ENCODE measurements at places on chromosomes 1 and 21.

GRCh38 chr21:33237486-33237885, 7.7 kb downstream of the IFNAR2 start:
- DNase-seq = no peak

DNA sequence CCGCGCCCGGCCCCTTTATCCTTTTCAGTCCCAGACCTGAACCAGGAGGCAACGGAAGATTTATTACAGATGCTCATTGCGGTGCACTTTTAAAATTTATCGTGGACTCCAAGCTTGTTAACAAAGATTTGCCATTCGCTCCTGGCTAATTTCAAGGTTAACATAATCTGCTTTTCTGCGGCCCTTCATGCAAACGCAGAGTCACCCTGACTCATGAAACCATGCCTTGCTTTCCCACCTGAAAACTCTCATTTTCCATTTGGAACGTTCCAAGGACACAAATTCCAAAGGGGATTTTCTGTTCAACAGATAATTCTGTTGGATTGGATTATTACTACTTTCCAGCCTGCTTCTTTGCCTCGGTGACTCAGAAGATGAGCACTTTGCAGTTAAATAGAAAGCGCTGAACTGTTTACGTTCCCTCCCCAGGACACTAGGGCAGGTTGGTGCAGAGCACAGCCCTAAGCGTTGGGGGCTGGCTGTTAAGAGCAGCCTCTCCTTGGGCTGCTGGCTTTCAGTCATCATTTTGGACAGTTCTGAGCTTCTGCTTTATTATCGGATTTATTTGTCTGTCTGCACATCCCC, 51.1 kb downstream of the CD247 start:
- no peak for DNase-seq

- no peak for DNase-seq
These were observed 20.5 kb downstream of the KNCN start for GRCh38 chr1:46530791-46531409.

DNA sequence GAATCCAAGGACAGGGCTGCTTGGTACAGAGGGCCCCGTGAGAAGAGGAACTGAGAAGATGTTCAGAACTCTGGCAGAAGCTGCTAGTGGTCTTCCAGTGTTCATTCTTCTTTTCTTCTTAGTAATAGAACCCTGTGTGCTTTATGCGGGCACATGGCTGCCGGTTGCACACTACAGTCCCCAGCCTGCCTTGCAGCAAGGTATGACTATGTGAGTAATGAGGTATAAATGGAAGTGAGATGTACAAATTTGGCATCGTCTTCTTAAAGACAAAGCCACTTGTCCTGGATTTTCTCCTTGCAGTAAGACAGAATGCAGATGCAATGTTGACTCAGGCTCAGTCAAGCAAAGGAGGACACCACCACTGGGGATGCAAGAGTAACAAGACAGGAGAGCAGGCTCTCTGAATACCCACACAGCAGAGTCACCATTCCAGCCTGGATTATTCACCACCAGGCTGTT, 15.0 kb upstream of the ATP1B1 start:
- no peak for DNase-seq

GRCh38 chr1:97277891-97278654, 556.5 kb downstream of the PTBP2 start:
- DNase-seq = no peak

- DNase-seq = no peak
These were observed 85.2 kb upstream of the ZP4 start for GRCh38 chr1:237975903-237976302.

- no peak for DNase-seq
These were observed 72.2 kb downstream of the TDRD5 start for GRCh38 chr1:179663810-179664209.

GRCh38 chr1:29682919-29683295, 446.6 kb downstream of the PTPRU start:
- peak; percentile 42 for DNase-seq

- no peak for DNase-seq
These were observed 21.7 kb downstream of the ERI3 start for GRCh38 chr1:44333376-44333775.

- DNase-seq = no peak
These were observed 103.3 kb downstream of the DUSP10 start for GRCh38 chr1:221638595-221638994.

DNA sequence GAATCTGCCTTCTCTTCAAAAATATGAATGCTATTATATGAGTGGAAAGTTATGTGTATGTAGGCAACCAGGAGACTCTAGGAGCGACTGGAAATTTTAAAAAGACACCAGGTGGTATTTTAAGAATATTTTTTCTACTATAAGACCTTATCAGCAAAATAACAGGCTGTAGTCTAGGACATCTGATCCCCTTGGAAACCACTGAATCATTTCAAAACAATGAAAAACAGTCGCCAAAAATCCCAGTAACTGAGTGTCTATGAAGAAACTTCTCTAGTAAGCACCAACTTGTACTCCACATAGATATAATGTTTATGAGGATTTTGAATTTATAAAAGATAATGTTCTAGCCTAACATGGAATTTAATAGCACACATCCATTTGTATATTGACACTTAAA, 358.5 kb downstream of the GPATCH2 start:
- DNase-seq = no peak

DNA sequence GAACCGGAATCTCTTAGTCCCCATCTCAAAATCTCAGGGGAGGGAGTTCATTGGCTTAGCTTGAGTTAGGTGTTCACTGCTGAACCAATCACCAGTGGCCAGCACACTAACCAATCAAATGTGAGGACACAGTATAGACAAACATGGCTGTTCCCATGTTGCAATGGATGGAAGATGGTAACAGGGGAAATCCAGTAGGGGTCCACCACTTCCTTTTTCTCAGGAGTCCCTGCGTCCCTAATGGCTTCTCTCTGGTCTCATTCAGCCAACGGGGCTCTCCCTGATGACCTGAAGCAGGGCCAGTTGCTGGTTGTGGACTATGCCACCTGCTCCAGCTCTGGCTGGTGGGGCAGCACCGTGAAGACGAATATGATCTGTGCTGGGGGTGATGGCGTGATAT, 9.7 kb downstream of the CELA2B start:
- DNase-seq = no peak

- DNase-seq = no peak
These were observed 29.0 kb downstream of the SIM2 start for GRCh38 chr21:36727866-36728265.

DNA sequence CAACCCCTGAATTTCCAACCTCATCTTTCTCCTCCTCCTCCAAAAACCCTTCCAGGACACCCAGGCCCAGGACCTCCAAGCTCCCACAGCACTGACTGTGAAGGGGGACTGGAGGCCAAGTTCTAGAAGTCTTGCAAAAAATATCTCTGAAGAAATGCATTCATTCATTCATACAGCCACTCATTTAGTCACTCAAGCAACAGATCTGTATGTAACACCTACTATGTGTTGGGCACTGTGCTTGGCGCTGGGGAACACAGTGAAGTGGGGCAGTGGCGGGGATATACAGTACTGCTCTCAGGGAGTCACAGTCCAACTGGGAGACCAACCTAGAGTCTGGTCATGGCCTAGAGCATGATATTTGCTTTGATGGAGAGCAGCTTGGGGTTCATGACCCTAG, 15.3 kb upstream of the TNFRSF1B start:
- DNase-seq = no peak

DNA sequence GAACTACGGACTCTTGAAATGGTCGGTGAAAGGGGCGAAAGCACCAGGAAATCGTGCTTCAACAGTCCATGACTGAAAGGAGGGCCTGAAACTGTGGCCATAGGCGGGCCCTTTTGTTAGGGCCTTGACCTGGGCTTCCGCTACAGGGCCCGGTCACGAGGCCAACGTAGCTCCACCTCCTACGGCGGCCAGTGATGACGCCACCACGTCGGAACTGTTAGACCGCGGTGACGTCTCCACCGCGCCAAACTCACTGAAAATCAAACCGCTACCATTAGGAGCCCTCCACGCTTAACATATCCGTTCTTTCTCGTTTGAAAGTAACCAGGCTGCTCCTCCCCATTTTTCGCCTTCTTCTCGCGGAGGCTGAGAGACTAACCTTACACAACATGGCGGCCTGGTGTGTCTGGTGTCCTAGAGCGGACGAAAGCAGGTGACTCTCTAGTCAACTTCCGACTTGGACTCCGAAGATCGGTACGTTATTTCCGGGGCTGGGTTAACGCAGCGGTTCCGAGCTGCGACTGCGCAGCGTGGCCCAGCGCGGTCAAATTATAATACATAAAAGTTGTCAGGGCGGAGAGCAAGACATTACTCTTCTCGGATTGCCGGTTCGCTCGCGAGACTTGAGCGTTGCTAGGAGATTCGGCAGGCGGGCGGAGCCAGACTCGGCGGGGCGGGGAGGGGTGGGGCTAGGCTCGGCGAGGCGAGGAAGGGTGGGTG, 371 bp upstream of the CACYBP start:
- DNase-seq = peak; percentile 99

DNA sequence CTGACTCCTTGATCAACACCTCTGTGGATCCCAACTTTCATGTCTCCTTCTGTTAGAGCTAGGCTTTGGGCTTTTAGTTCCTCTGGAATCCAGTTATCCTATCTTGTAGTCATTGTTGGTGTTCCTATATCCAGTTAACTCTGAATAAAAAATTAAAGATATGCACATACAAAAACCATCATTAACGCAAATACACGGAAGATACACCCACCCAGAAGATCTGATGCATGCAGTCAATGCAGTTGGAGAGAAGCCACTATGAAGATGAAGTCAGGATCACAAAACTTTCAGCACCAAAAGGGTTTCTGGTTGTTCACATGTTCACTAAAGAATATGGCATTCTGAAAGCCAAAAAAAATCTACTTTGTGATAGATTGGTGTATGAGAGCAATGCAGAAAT, 123.6 kb upstream of the LHX8 start:
- no peak for DNase-seq

GRCh38 chr1:10862743-10863335, 66.4 kb upstream of the CASZ1 start:
- no peak for DNase-seq

DNA sequence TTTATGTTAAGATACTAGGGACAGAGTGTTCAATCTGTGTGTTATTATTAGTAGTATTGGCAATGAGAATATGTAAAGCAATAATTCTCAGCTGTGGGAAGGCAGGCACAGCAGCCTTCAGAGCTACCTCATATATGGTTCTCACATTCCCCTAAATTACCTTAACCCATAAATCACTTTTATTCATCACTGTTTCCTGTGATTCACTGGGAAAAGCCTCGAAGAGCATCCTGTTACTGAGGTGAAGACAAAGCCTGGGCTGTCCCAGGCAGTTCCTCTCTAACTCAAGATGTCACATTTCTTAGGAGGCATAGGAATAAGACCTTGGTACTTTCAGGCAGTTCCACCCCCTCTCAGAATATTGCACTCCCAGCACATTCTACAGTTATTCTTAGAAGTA, 965.7 kb downstream of the NCAM2 start:
- DNase-seq = no peak

GRCh38 chr1:235913311-235913710, 46.6 kb upstream of the LYST start:
- DNase-seq = no peak

GRCh38 chr1:54227091-54227602, 27.2 kb downstream of the MRPL37 start:
- DNase-seq = no peak

- no peak for DNase-seq
These were observed 46.8 kb upstream of the TARDBP start for GRCh38 chr1:10965546-10966226.

DNA sequence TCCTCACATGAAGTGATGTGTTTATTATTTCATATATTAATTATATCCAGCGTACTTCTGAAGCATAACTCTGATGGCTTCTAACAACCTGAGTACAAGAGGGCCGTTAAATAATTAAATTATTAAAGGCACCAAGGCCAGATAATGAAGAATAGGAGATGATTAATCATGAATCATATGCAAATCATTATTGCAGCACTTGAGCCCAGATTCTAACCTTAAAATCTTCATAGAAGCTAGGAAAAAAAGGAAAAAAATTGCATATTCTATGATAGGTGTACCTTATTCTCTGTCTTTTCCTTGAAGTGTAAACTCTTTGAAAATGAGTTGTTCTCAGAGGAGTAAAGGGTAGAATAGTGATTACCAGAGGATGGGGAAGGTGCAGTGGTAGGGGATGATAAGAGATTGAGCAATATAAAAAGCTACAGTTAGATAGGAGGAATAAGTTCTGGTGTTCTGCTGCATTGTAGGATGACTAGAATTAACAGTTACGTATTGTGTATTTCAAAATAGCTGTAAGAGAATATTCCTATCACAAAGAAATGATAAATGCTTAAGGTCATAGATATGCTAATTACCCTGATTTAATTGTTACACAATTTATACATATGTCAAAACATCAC, 51.1 kb downstream of the SWT1 start:
- no peak for DNase-seq

DNA sequence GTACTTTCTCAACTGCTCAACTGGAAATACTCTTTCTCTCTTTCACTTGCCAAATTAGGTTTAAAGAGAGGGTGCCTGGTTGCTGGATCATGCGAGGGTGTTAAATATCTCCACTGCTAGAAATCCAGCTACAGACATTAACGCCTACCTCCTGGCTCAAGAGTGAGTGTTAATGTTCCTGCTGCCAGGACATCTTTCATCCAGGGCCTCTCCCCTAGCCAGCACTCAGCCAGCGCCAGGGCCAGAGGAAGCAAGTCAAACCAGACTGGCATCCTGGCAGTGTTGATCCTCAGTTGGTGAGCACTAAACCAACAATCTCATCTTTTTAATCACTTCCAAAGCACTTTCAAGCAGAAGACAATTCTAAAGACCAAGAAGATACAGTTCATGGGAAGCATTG, 92.9 kb upstream of the BARHL2 start:
- DNase-seq = no peak

GRCh38 chr1:106072909-106073600, 983.4 kb upstream of the PRMT6 start:
- no peak for DNase-seq

- no peak for DNase-seq
These were observed 271.4 kb downstream of the FOXD2 start for GRCh38 chr1:47709019-47709871.

GRCh38 chr1:94925561-94926125, 1.3 kb downstream of the CNN3 start:
- DNase-seq = peak; percentile 88

- DNase-seq = no peak
These were observed 511 bp upstream of the RABGAP1L start for GRCh38 chr1:174158767-174159251.

DNA sequence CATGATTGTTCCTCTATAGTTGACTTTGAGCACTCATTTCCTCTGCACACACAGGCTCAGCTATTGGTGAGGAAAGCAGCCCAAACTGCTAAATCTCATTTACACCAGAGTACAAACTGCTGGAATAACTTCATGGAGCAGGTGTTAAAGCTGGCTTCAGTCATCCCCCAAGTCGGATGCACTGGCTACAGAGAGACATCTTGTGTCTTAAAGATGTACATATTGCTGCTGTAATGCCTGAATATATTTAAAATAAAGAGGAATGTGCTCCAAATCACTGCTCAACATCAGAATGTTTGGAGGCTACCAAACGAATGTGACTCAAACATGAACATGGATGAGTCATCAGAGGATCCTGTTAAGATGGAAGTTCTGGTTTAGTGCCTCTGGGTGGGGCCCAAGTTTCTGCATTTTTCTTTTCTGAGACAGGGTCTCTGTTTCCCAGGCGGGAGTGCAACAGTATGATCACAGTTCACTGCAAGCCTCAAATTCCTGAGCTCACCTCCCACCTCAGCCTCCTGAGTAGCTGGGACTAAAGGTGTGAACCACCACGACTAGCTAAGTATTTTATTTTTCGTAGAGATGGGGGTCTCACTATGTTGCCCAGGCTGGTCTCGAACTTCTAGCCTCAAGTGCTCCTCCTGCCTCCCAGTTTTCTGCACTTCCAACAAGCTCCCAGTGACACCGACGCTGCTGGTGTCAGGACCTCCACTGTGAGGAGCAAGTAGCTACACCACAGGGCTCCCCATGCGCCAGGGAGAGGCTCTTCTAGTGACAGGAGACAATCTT, 79.0 kb upstream of the KRTAP19-8 start:
- DNase-seq = no peak
